ENCODE measurements at places on chromosomes 4 and X.

GRCh38 chrX:71111141-71111843 lies at the start of gene IL2RG:
Gene IL2RG, minus strand, starts transcription at chrX:71111577. Its CDS starts 38 bp downstream, at chrX:71111539.
- DNase-seq: peak; percentile 69

GRCh38 chr4:99677161-99677560 lies 19.5 kb upstream of the C4orf54 start:
- no peak for DNase-seq

- DNase-seq: no peak
Observed at GRCh38 chr4:6464842-6465588, 7.4 kb downstream of the PPP2R2C start.

DNA sequence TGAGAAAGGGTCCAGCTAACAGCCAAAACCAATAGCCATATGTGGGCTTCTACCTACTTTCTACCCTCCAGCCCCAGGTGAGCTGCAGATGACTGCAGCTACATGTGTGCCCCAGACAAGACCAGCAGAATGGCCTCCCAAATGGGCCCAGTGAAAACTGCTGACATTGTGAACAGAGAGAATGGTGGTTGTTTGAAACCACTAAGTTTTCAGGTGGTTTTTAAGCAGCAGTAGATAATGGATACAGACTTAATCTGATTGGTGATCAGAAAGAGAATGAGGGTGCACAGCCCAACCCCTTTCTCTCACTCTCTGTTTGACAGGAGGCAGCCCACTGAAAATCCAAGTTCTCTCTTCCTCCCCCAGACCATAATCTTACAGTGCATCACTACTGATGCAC lies 42.5 kb upstream of the BBS12 start:
- no peak for DNase-seq

DNA sequence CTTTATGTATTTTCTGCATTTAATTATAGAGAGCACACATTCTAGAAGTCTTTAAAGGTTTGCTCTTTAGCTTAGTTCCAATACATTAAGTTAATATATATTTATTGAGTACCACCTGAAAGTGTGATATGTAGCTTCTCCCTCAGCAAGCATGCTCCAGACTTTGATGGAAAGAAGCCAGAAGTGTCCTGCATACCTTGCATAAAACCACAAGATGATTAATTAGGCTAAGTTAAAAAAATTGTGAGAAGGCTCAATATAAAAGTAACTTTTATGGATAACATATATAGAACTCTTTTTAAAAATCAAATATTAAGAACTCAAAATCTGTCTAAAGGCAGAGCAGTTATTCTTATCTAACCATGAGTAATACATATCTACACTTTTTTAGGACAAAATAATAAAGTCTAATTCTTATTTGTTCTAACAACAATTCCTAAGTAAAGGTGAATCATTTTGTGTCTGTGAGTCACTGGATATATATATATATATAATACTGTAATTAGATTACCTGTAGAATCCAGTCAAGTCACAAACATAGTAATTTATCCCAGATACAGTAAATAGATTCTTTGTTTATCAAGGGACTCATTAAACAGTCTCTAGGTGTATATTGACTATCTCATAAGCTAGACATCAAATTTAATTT lies 51.2 kb downstream of the INTS12 start:
- no peak for DNase-seq

Data from activated CD4-positive, alpha-beta T cell treated with anti-CD3 and anti-CD28 coated beads, Interleukin-2, amount 50 U/mL, for 1 hour (primary cell).